ENCODE measurements at places on chromosomes 7 and 10.

- no peak for DNase-seq
Measured at GRCh38 chr7:127782075-127782474, 130.1 kb downstream of the SND1 start.

DNA sequence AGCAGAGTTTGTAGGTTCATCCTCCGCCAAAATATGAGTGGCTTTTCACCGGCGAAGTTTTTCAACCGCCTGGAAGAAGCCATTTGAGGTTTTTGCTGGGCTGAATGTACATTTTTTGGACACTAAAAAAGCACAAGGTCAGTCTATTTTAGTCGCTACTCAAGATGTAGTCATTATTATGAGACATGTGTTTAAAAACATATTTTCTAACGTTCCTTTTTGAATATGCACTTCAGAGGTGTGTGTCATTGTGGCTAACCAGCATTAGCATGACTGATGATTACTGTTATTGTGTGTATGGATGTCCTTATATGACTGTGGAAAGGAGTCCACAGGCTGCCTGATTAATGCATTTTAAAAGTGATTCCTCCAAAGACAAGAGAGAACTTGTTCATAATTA lies 605.4 kb downstream of the INHBA start:
- no peak for DNase-seq

GRCh38 chr10:27745732-27746396 lies at the start of gene MKX:
Gene MKX, minus strand, starts transcription at chr10:27745819. Its CDS starts 2,404 bp downstream, at chr10:27743415.
- DNase-seq = no peak

- DNase-seq = no peak
Measured at GRCh38 chr7:99693427-99694200, 13.8 kb upstream of the CYP3A5 start.

GRCh38 chr10:69051303-69051702 lies 36.6 kb upstream of the SRGN start:
- DNase-seq = no peak

GRCh38 chr10:88693392-88694020 lies 12.5 kb upstream of the LIPK start:
- no peak for DNase-seq

- no peak for DNase-seq
Measured at GRCh38 chr10:84574102-84574501, 245.7 kb downstream of the CCSER2 start.

- no peak for DNase-seq
Measured at GRCh38 chr7:36456548-36456947, 66.9 kb downstream of the ANLN start.

GRCh38 chr7:86094166-86094669 lies 549.5 kb upstream of the GRM3 start:
- no peak for DNase-seq

DNA sequence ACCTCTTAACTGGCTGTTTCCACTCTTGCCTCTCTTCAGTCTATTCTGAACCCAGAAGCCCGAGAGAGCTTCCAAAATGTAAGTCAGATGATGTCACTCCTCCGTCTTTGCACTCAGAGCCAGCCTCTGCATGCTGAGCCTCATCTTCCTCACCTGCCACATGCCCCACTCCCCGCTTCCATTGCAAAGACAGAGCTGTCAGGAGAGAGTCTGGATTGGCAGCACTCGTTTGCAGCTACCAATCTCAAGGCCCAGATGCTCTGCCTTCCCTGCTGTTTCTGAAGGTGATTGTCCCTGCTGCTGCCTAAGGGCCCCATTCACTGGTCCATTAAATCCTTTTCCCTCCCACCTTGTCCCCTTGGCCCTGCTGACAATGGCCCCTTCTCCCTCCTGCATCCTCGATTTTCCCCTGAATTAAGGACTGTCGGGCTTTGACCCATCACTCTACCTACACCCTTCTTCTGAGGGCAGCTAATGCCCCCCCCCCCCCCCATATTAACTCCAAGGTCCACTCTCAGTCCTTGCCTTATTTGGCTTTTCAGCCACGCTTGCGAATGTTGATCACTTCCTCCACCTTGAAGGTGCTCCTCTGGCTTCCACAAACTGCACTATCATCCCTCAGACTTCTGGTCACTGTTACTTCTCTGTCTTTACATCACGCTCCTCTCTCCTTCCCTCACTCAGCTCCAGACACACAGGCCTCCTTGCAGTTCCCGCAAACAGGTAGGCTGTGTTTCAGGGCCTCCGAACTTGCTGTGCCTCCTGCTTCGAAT lies 98.5 kb downstream of the CHN2 start:
- no peak for DNase-seq
